Activated T-cell treated with anti-CD3 and anti-CD28 coated beads for 1 hour (primary cell): ENCODE measurements at places on chromosomes 11 and 22.

DNA sequence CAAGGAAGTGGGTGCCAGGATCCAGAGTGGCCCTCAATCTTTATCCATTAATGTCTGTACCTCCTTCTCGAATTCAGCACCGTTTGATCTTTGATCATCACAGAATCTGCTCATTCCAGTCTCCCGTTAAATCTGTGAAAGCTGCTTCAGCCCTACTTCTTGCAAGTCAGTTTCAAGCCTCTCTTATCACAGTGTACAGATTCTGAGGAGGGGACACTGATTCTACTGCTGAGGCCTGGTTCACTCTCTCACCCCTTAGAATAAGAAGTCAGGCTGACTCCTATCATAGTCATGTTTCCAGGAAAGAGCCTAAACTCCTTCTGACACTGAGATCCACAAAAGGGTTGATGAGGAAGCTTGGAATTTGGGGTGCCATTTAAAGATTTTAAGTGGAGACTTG lies 39.0 kb downstream of the MAML2 start:
- no peak for DNase-seq

DNA sequence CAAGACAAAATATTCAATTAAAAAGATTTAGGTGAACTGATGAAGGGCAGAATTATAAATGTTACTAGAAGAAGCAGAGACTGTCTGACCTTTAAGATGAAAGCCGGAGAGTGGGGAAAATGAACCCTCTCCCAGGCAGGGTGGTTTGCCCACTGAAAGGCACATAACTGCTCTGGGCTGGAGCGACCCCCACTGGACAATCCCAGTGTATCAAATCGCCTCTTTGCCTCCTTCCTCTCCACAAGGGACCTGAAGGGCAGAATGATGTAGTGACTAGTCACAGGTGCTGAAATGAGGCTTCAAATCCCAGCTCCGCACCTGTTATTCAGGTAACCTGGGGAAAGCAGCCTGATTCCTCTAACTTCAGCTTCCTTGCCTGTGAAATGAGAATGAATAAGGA lies 69.0 kb downstream of the EFCAB6 start:
- no peak for DNase-seq

- no peak for DNase-seq
Observed at GRCh38 chr11:61481806-61482205, 26.7 kb upstream of the LRRC10B start.

GRCh38 chr22:29788339-29789279 lies 21.4 kb downstream of the UQCR10 start:
- DNase-seq, result no peak

DNA sequence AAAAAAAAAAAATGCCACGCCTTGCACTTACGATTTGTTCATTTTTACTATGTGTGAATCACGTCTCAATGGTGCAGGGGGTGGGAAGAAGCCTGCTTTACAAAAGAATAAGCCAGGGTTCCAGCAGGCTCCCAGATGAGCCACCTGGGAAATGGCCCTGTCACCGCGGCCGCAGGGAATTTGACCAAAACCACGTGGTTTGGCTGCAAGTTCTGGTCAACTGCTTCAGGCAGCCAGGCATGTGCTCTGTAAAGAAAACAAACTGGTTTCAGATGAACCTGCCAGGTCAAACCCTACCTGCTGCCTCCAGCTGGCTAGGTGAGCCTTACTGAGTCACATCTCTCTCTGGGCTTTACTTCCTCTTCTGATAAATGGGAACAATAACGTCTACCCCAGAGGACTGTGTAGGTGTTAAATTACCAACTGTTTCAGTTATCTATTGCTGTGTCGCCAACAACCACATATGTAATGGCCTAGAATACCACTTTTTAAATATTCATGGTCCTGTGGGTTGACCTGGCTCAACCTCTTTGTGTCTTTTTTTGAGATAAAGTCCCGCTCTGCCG lies 30.5 kb upstream of the GCAT start:
- DNase-seq, result no peak

GRCh38 chr22:27113211-27113635 lies 455.8 kb downstream of the MIAT start:
- no peak for DNase-seq

DNA sequence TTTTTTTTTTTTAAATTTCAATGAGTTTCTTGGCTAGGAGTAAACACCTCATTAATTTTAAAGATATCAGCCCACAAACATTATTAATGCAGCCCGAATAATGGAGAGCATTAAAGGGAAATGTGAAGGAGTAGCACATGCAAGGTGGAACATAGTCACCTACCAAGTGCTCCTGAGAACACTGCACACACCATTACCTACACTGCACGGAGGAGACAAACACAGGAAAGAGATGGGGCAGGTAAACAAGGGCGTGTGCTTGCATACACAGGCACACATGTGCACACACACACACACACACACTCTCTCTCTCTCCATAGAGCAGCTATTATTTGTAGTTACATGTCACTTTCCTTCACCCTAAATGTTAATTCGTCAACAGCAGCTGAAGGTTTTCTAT lies 30.2 kb downstream of the HTR3B start:
- DNase-seq, result no peak

- DNase-seq, result no peak
Observed at GRCh38 chr11:15897211-15897960, 459.0 kb downstream of the SOX6 start.

- DNase-seq, result no peak
Observed at GRCh38 chr11:126443120-126443519, 87.6 kb downstream of the ST3GAL4 start.

DNA sequence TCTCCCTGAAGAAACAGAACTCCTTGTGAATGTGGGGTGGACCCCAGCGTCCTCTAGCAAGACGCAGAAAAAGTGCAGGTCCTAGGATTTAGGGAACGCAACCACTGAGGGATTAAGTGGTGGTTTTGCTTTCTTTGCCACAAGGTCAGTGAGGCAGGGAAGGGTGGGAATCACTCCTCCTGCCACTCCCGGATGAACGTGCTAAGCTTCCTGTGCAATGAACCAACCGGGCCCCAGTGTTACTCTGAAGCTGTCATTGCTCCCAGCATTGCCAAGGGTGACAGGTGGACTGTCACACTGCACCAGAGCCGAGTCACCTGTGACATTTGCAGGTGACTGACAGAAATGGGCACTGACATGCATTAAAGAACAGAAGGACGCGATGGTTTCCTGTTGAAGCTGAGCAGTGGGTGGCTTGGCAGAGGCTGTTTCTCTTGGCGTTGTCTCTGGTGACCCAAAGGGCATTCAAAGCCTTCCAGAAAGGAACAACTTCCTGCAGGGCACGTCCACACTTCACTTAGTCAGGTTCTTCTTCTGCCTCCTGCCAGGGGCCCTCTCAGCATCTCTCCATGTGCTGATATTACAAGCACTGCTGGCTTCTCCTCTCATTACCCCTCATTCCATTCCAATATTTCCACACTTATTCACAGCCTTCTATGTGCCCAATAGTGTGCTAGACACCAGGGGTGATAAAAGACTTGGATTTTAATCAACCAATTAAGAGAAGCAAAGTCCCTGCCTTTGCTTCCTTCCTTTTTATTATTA lies 9.7 kb downstream of the KIRREL3 start:
- DNase-seq, result no peak

- DNase-seq, result no peak
Observed at GRCh38 chr11:2507945-2508749, 63.3 kb downstream of the KCNQ1 start.

DNA sequence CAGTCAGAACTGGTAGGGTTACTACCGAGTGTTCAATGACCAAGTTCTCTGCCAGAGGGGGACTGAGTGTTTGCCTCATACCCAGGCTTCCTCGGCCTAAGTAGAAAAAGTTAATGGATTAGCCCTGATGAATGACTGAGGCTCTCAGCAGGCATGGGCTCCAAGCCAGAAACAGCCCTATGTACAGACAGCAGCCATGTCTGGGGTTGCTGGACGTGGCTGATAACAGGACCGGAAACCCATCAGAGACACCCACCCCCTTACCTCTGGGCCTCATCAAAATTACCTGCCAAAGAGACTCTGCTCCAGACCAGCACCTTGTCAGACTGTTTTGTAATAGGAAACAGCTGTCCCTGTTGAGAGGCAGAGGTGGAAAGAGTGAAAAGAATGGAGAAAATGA lies 351.4 kb downstream of the ETS1 start:
- no peak for DNase-seq

- no peak for DNase-seq
Observed at GRCh38 chr11:93570759-93571413, 27.7 kb upstream of the SMCO4 start.

GRCh38 chr11:133064152-133064877 lies 468.0 kb downstream of the OPCML start:
- DNase-seq, result no peak

DNA sequence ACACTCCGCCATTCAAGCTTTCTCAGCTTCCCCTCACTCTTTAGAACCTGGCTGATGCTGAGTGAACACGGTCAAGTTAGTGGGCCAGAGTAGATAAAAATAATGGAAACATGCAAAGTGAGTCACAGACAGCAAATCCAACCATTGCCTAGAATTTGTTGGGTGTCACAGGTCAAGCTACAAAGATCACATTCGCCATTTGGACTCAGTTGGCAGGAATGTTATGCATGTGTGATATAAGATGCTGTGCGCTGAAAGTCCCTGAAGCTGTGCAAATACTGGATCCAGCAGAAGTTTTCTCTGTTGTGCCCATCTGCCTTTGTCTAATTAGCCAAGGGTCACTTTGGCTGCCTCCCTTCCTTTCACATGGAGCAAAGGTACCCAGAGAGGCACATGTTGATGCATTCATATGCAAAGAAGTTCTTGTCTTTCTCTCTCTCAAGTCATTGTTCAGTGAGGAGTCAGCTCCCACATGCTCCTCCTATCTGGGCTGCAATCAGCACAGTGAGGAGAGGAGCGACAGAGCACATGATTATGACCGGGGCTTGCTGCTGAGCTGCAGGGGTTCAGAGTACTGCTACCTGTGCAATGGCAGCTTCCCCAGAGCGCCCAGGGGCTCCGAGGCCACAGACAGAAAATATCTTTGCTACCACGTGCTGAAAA lies 39.7 kb downstream of the FLI1 start:
- no peak for DNase-seq

DNA sequence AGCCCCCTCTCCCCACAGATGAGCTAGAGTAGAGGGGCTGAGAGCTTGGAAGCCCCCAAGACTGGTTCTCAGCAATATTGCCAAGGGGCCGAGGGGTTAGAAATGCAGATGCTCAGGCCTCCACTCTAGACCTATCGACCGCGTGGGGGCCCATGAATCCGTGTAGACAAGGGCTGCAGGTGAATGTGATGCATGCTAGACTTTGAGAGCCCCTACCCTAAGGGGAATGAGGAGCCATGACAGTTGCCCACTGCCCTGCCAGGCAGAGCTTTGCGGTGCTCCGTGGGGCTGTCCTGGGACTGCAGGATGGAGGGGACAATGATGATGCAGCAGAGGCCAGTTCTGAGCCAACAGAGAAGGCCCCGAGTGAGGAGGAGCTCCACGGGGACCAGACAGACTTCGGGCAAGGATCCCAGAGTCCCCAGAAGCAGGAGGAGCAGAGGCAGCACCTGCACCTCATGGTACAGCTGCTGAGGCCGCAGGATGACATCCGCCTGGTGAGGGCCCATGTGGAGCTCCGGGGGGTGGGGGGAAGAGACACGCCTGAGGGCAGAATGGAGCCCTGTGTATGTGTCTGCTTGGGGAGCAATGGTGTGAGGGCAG lies 1.3 kb downstream of the SSH3 start:
- DNase-seq, result no peak

DNA sequence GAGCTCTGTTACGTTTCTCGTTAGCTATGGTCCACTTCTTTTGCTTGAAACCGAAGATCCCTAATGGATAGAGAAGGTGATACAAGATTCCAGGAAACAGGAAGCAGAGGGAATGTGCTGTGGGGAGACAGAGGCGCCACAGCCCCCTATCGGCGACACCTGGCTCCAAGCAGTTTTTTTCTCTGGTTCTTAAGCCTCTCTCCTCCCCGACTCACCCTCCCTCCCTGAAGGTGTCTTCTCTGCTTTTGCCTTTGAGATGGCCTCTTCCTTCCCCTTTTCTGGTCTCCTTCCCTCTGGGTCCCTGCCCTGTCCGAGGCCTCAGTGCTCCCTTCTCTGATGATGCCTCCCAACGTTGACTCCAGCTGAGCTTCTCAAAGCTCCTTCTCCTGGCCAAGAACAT lies 14.2 kb upstream of the APOBEC3A start:
- no peak for DNase-seq

DNA sequence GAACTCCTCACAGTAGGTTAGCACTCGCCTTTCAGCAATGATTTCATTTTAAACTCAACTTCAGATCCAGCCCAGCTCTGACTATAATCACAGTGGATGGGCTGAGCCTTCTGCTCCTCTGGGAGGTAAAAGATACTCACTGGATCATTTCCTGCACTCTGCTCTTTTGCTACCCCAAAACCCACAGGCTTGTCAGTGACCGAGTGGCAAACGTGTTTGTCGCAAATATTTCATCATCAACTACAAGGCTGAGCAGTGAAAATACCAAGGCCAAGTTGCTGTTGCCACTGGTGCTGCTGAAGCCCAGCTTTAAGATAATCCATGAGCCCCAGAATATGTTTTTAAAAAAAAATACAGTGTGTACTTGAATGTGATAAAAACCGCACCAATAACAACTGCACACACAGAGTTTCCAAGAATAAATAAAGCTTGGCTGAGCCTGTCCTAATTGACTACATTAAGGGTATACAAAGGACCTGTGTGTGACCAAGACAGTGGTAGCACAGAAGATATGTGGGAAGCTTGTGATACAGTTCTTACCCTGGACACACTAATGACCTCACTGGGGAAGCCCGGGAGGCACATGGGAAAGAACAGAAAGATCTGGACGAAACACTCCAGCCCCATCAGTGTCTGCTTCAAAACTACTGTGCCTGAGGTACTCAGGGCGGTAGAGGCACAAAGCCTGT lies 41.3 kb downstream of the ABTB2 start:
- DNase-seq, result no peak

DNA sequence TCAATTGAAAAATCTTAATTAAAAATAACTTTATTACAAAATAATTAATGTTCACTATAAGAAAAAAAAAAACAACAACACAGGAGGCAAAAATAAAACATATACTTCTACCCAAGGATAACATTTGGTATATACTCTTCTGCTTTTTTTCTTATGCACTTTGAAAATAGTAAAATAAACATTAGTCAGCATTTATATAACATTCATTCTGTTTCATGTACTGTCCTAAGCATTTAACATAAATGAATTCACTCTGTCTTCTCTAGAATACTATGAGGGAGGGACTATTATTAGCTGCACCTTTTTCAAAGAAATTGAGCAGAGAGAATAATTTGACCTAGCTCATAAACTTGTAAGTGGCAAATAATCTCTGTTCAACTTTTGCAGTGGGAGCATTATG lies 48.3 kb upstream of the CCDC34 start:
- DNase-seq, result no peak

- DNase-seq, result no peak
Observed at GRCh38 chr11:76251576-76251975, 45.3 kb upstream of the WNT11 start.

- no peak for DNase-seq
Observed at GRCh38 chr11:33110083-33110482, 51.2 kb downstream of the CSTF3 start.

- DNase-seq, result no peak
Observed at GRCh38 chr11:92852946-92853345, 116.5 kb upstream of the MTNR1B start.

- no peak for DNase-seq
Observed at GRCh38 chr11:8545698-8546366, 48.2 kb downstream of the STK33 start.

- no peak for DNase-seq
Observed at GRCh38 chr22:41664490-41664889, 24.2 kb downstream of the SNU13 start.
